Chondrocyte (in vitro differentiated cells): ENCODE measurements at places on chromosomes 7 and 10.
A peak's percentile ranks its signal among the peaks of the same experiment; 100 is the strongest.

DNA sequence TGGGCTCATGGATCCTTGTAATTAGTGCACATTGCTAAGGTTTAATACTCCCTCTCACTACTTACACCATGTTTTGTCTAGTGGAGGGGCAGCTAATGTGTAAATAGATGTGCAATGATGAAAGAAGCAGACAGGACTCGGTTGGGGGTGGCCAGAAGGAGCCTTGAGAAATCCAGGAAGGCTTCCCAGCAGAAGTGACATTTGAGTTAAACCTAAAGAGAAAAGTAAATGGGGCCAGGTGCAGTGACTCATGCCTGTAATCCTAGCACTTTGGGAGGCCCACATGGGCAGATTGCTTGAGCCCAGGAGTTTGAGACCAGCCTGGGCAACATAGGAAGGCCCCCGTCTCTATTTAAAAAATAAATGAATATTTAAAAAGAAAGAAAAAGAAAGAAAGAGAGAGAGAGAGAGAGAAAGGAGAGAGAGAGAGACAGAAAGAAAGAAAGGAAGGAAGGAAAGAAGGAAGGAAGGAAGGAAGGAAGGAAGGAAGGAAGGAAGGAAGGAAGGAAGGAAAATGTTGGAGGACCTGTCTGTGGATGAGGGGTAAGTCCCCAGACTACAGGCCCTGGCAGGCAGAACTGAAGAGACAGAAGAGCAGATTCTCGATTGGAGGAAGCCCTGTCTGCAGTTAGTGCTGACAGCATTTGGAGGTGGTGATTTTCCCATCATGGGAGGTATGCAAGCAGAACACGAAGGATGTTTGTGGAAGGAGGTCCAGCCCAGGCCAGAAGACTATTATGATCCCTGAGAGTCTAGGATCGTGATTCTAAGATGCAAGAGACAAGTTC is 3.6 kb downstream of the ELN start:
- DNase-seq: no peak

DNA sequence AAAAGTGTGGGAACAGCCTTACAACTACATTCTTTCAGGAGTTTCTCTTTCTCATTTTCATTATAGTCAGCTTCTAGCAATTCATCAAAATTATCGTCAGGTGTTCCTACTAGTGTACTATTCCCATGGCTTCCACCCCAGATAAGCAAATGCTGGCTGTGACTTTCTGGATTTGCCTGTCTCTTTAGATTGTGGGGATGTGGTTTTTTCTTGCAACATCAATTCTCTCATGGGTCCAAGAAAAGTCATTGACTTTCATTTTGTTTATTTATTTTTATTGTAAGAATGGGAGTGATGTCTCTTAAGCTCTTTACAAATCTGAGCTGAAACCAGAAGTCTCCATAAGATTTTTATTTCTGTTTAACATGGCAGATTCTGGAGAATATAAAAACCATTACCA is 349.7 kb upstream of the SEMA3C start:
- DNase-seq: no peak

GRCh38 chr10:126087153-126087680 is 190.9 kb downstream of the FANK1 start:
- no peak for DNase-seq

GRCh38 chr10:118585794-118586193 is 9.7 kb downstream of the PRLHR start:
- no peak for DNase-seq

DNA sequence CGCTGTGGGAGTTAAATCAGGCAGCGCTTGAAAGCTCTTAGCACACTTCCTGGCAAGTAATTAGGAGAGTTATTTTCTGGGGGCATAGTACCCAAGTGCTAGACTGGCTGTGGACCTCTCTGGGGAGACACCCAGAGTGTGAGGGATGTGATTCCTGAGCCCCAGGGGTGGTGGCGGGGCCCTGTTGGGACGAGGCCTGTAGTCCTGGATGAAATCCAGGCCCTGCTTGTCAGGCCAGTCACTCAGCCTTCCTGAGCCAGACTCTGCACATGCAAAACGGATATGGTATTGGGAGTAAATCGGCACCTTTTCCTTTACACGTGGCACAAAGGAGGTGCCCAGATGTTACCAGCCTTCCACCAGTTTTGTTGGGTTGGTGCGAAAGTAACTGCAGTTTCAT is 31.2 kb downstream of the TRRAP start:
- no peak for DNase-seq

DNA sequence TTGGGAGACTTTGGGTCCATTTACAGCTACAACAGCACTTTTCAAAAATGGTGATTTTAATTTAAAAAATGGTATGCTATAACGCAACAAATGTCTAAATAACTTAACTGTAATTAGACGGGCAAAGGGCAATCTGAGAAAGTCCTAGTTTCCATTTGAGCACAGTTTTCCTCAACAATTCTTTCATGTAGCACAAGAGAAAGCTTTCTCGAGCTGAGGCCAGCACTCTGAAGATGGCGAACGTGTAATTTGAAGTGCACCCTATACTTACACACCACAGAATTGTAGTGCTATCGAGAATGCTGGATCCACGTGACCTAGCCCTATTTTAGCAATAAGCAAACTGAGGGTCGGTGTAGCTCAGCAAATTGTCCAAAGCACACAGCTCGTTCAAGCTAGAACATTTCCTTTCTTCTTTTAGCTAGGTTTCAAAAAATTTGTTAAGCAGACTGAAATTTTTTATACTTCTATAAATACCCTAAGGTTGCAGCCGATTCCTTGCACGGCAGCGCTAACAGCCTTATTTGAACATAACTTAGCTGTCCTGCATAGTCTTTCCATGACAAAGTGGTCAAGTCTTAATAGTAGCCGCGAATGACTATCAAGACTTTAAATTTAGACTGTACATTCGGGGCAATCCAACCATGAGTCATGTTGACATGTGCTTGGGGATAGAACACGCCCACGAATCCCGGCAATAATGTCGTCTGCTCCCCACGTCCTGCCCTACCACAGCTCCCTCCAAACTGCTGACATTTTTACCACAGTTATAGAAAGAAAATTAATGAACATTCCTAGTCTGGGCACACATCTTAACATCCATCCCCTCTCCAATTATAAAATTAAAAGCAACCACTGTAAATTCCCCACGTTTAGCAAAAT is 10.0 kb downstream of the KLF6 start:
- DNase-seq: no peak

- DNase-seq: no peak
Measured at GRCh38 chr10:80492848-80493521, 38.9 kb downstream of the TSPAN14 start.

DNA sequence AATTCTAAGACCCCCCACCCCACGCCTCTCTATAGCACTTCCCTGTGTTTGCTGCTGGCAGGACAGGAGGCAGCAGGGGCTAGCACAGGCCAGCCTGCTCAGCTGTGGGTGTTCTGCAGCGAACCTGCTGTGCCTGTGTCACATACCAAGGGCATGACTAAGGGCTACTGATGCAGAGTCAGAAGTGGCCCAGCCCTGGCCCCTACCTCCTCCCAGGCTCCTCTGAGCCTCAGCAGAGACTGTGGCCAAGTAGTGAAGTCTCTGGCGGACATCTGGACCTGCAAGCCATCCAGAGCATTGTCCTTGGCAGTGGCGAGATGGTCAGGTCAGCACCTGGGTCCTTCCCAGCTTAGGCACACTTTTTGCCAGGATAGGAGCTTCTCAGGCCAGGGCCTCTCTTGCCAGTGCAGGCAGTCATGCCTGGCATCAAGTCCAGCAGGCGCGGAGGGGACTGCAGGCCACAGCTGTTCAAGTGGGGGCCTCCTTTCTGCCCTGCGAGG is 116.3 kb upstream of the RET start:
- DNase-seq: no peak

DNA sequence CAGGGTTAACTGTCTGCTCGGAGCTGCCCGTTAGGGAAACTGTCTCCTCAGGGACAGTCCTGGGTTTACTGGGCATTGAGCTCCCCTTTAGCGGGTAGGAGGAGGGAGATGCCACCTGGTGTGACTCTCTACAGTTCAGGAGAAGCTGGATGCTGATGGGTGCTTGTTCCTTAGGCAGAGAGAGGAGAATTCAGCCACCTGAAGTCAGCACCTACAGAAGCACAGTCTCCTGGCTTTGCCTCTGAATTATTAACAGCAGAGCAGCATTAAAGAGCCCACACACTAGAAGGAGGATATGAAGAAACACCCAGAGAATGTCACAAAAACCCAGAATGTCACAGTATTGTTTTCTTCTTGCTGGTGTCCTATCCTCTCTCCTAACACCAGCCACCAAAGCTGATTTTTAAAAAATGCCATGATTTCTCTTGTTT is 696 bp downstream of the GIMAP4 start:
- no peak for DNase-seq

- no peak for DNase-seq
Measured at GRCh38 chr10:87896216-87896615, 32.8 kb downstream of the PTEN start.

GRCh38 chr10:12512332-12513002 is 163.1 kb downstream of the CAMK1D start:
- no peak for DNase-seq

GRCh38 chr10:30358206-30358605 is 9.1 kb upstream of the MTPAP start:
- DNase-seq: no peak

DNA sequence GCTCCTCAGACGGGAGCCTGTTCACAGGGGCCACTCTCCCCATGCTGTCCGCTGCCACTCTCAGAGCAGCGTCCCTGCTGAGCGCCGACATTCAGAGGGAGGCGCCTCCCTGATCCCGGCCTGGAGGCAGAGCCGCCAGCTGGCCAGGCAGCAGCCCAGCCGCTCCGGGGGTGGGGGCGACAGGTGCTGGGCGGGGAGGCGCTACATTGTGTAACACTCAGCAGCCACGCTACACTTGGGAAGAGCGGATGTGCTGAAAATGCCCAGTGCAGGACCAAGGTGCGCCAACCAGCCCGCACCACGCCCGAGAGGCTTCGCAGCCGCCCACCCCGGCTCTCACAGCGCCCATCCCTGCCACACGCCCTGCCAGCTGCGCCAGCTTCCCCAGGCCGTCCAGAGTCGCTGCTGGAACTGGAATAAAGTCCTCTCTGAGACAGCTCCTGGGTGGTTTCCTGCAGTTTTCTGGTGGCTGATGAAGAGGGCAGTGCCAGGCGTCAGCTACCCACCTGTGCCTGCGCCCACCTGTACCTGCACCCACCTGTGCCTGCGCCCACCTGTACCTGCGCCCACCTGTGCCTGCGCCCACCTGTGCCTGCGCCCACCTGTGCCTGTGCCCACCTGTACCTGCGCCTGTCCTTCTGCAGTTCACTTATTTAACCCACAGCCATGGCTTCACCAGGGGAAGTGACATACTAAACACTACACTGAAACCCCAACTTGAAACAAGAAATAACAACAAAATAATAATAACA is 25.7 kb downstream of the STK32C start:
- peak; percentile 87 for DNase-seq

DNA sequence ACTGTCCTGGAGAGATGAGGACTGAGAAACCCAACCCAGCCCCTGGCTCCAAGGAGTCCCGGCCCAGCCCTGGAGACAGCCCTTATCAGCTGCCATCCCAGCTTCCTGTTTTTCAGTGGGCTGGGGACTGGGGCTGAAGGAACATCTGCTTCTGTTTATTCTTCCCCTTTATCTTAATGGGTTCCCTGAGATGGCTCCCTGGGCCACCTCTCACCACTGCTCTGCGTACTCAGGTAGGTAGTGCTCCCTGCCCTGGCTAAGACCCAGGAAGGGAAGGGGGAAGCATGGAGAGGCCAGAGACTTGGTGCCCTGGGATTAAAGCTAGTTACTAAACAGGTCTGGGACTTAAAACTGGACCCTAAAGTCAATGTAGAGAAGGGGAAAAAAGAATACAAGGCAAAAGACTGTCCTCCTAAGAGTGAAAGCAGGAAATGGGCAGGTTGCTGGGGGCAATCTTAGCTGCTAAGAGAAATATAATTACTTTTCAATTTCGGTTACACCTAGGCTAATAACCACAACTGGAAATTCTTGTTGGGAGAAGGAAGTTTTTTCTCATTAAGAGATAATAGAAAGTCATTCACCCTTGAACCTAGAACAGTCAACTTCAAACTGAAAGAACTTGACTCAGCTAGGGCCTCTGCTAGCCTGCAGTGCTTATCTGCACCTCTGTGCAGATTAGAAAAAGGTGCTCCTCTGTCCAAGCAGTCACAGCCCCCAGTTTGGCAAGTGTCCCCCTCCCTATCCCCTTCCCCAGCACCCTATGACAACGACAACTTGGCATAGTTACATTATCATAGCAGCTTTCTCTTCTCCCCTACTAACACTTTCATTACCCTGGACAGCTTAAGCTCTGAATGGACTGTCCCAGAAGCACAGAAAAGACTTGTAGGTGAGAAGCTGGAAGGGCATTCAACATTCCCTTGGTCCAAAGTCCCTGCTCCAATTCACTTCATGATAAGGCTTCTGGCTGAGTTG is 65.6 kb upstream of the KDM7A start:
- DNase-seq: no peak

- no peak for DNase-seq
Measured at GRCh38 chr10:26172131-26172530, 44.4 kb upstream of the GAD2 start.

DNA sequence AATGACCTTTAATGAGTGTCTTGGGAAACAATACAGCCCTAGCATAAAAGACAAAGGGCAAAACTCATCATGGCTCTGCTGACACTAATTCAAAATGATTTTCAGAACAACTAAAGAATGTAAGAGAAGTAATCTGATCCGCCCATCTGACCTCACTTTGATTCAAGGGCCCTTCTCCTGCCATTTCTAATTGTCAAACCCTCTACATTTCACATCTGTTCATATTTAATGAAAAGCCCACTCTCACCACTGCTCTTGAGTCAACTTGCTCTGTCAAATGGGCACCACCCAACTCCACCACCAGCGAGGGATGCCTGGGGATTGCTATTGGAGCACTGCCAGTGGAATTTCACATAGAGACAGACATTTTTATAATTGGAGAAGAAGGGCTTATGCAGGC is 639.2 kb downstream of the KCNMA1 start:
- DNase-seq: no peak

DNA sequence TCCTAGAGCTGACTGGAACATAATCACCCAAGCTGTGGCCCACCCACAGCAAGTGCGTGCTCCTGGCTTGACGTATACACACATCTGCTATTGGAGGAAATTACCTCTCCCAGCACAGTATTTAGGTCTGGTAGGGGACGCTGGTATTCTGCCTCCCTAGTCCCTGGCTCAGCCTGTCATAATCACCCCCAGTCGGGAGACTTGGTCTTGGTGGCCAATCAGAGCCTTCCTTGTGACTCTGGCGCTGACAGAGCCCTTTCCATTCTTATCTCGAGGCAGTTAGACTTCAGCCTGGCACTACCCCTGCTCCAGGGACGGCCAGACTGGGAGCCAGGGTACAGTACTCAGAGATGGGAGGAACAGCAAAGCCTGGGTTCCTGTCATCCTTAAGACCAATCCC is 14.3 kb upstream of the PRKAG2 start:
- no peak for DNase-seq
